ENCODE measurements at places on chromosomes 12 and 14.

GRCh38 chr14:64970041-64970440, 2.1 kb downstream of the RAB15 start:
- no peak for DNase-seq

- no peak for DNase-seq
These were observed 15.4 kb upstream of the ANKLE2 start for GRCh38 chr12:132776816-132777568.

- DNase-seq = no peak
These were observed 7.4 kb upstream of the SLC11A2 start for GRCh38 chr12:51033457-51034089.

DNA sequence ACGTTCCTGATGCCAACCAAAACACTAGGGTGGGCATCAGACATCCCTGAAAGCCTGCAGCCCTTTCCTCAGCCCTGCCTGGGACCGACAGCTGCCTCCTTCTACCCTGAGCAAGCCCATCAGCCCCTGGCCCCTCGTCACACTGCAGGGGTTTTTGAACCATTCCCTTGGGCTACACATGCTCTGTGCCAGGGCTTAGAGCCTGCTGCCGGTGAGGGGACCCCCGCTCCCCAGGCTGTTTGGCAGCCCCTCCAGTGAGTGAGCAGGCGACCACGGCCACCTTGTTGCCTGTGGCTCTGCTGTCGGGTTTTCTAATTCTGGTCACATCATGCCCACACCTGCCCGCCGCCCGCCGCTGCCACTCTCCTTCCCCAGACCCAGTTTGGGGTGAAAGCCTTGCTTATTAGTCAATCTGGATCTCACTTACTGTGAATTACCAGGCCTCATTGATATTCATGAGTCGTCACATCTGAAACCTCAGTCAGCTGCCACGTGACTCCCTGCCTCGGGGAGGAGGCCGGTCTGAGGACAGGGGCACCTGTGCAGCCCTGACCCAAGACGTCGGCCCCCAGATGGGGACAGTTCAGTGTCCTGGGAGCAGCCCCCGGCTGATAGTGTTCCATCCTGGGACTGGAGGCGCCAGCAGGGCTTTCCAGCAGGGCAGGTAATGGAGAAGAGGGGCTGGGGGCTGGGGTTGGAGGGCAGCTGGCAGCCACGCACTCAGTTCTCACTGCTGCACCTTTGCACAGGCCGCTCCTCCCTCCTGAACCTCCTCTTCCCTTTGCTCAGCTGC, 163.0 kb downstream of the RBM19 start:
- DNase-seq = no peak

- DNase-seq = no peak
These were observed 5.6 kb downstream of the SLC11A2 start for GRCh38 chr12:51020448-51021182.

- no peak for DNase-seq
These were observed 107.9 kb downstream of the PLCZ1 start for GRCh38 chr12:18629916-18630315.

- peak; percentile 50 for DNase-seq
These were observed 84.1 kb upstream of the RESF1 start for GRCh38 chr12:31874961-31875608.

- DNase-seq = peak; percentile 64
These were observed 1.2 kb upstream of the NEMF start for GRCh38 chr14:49853572-49854375.

DNA sequence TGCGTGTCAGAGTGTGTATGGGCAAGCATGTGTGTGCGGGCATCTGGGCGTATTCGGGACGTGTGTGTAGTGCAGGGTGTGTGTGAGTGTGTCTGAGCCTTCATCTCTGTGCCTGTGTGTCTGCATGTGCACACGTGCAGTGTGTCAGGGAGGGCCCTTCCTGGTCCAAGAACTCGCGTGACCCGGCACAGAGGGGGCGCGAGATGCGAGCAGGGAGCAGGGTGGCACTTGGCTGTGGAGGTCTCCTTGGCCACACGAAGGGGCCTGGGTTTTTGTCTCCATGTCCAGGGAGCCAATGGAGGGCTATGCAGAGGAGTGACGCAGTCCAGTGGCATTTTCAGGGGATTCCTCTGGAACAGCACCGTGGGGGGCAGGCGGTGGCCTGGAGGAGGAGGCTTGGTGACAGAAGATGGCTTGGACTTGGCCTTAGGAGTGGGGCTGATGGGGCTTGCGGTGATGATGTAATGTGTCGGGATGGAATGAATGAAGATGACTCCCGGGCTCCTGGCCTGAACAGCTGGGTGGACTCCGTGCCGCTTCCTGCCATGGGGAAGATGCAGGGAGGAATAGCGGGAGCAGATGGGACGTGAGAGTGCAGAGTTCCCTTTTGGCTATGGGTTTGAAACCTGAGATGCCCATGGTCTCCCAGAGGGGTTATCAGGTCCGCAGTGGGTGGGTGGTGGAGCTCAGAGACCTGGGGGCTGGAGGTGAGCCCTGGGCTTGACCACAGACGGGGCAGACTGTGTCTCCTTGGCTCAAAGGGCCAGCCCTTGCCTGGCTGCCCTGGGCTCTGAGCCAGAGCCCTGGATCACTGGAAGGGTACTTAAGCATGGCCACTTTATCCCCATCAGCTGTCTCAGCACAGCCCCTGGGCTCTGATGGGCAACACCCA, 208.3 kb downstream of the PHETA1 start:
- DNase-seq = no peak

DNA sequence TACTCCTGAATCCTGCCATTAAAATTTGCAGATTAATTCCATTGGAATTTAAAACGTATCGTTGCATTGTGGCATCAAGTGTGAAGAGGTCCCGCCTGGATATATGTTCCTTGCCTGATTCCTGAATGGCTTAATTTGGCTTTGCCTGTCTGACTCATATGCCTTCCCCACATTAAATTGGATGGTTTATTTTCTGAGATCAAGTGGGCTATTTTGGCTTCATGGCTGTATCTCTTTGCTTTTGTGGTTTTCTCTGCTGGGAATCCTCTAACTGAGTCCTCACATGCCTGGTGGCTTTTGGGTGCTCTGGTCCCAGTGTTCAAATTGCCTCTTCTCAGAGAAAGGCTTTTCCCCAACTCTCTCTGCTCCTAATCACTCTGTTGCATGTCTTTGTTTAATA, 127.9 kb upstream of the DYRK2 start:
- no peak for DNase-seq

DNA sequence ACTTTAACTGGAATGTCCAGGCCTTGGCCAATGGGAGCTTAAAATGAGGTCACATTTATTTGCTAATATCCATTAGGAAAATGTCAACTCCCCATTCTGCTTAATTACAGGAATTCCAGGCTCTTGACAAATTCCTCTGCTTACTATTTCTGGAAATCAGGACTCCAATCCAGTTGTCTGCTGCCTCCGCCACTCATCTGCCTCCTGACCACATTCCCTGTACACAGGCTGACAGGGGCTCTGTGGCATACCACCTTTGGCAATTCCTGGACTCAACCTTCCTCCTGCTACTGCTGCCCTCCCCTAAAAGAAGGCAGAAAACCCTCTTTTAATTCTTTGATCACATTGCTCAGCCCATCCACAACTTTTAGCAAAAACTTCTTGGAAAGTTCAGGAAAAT, 37.9 kb downstream of the KICS2 start:
- DNase-seq = no peak

- DNase-seq = no peak
These were observed 2.1 kb upstream of the NIN start for GRCh38 chr14:50832935-50833630.

DNA sequence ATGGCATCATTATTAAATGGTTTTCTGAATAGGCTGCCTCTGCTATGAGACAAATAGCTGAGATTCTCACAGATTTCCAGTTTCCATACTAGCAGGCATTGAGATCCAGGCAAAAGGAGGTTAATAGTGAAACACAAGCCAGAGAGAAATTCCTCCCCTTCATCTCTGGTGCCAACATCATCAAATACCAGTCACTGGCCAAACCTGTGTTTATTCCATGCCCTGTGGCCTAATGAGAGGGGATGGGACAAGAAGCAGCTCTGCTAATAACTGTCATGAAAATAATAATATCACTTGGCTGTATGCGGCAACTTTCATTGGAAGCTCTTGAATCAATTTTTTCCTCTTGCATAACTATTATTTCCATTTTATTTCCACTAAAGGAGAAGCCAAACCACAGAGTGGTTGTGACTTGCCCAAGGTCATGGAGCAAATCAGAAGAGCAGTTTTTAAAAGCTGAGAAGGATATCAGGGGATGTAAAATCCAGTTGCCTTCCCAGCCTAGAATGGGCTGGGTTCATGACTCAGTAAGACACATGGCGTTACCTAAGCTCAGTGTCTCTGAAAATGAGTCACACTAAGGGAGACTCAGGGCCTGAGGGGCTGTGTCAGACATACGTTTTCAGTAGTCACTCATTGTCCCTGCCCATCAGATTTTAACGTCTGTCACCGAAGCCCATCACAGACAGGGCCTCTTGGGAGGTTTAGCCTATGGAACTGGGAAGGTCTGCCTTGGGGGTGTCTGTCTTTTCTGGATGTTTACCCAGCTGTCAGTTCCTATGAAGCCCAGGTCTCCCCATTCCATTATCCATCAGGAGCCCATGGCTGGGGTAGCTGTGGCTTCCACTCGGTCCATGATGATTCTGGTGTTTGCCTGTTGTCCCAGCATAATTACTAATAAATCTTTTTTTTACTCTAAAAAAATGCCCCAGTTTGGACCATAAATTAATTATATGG, 208.8 kb upstream of the EEA1 start:
- DNase-seq = no peak

DNA sequence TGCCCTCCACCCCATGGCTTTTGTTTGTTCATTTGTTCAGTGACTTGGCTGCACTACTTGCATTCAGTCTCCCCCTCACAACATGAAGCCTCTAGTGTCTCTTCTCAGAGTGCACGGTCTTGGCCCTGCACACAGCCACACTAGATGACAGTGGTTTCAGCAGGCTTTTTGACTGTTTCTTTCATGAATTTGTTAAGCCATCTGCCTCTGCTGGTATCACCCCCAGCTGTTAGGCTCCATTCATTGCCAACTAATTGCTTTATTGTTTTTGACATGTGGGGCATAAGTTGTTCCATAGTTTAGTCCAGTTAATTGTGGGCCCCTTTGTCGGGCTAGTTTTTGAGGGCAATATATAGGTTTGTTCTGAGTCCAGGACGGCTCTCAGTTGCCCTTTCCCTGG, 18.8 kb downstream of the OS9 start:
- no peak for DNase-seq

- no peak for DNase-seq
These were observed at the start of gene TNFAIP2 for GRCh38 chr14:103122947-103123633. Gene TNFAIP2 (plus strand): TSS chr14:103123461. CDS start chr14:103126458, 2,997 bp downstream.

Data from effector memory CD8-positive, alpha-beta T cell (primary cell).